Ovary (tissue), 10 donors: ENCODE measurements at places on chromosomes 3 and 15. TPM values are rescaled to one million over a fixed set of nuclear protein-coding genes. Genes with fewer than 3 reads are reported as not detected.

Gene SGO1
- 0.36 TPM for total RNA-seq

Gene CCK
- not detected for total RNA-seq

Gene AGTR1
- 8.7 TPM for total RNA-seq

Gene EID1
- total RNA-seq = 227 TPM

Gene CYP8B1
- 0.46 TPM for total RNA-seq

Gene FEZF2
- not detected for total RNA-seq

Gene FES
- 20.1 TPM for total RNA-seq

Gene AHSG
- total RNA-seq = 1.7 TPM

Gene ADCY5
- total RNA-seq = 27.4 TPM

Gene P4HTM
- total RNA-seq = 125 TPM

Gene EOMES
- 1.1 TPM for total RNA-seq

Gene ZNF660
- total RNA-seq = 11.2 TPM

Gene TUBGCP5
- 14.8 TPM for total RNA-seq

Gene PRSS50
- 0.28 TPM for total RNA-seq

Gene MYO5C
- 2.4 TPM for total RNA-seq

Gene CHST14
- total RNA-seq = 8.2 TPM

Gene ISLR2
- total RNA-seq = not detected

Gene CMTM8
- 2.1 TPM for total RNA-seq

Gene CKMT1A
- 0.92 TPM for total RNA-seq

Gene ANKDD1A
- total RNA-seq = 6.6 TPM

Gene GRIP2
- 5.4 TPM for total RNA-seq

Gene CCDC39
- 1.7 TPM for total RNA-seq

Gene SH3GL3
- total RNA-seq = 0.32 TPM
